ENCODE measurements at places on chromosomes 3 and 15. TPM values are rescaled to one million over a fixed set of nuclear protein-coding genes. Genes with fewer than 3 reads are reported as not detected.

RETNLB gene
- not detected for total RNA-seq

TRANK1 gene
- 16.1 TPM for total RNA-seq

MITF gene
- total RNA-seq, result 32.1 TPM

CP gene
- 30.7 TPM for total RNA-seq

RASSF1 gene
- 38.8 TPM for total RNA-seq

ESYT3 gene
- not detected for total RNA-seq

GOLGA8N gene
- total RNA-seq, result 6.0 TPM

PATL2 gene
- not detected for total RNA-seq

ARHGAP11A gene
- total RNA-seq, result 15.6 TPM

- DNase-seq, result no peak
These were observed 11.6 kb upstream of the SLC24A5 start for GRCh38 chr15:48109212-48109611.

DNA sequence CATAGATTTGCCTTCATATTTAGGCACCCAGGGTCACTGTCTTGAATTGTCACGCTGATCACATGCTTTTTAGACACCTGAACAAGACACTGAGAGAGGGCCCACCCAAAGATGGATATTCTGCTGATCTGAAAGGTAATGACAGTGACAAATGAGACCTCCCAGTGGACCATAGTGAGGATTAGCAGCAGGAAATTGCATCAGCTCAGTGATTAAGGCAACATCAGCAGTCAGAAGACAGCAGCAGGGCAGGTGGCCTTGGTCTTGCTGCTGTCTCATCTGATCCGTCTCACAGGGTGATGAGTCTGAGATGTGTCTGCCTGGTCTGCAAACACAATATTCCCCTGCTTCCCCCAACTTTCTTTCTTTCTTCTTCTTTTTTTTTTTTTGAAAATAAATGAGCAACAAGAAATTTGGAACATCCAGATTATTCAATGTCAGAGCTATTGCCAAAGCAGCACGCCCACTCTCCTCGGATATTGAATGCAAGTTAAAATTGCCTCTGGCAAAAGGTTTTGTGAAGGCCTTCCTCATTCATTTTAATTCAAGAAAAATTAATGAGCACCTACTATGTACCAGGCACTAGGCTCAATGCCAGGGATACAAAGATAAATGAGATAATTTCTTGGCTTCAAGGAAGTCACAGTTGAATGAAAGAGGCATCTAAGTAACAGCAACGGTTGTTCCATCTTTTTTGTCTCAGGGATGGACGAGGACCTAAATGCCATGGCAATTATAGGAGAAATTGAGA, 14.1 kb downstream of the OTOL1 start:
- no peak for DNase-seq

DNA sequence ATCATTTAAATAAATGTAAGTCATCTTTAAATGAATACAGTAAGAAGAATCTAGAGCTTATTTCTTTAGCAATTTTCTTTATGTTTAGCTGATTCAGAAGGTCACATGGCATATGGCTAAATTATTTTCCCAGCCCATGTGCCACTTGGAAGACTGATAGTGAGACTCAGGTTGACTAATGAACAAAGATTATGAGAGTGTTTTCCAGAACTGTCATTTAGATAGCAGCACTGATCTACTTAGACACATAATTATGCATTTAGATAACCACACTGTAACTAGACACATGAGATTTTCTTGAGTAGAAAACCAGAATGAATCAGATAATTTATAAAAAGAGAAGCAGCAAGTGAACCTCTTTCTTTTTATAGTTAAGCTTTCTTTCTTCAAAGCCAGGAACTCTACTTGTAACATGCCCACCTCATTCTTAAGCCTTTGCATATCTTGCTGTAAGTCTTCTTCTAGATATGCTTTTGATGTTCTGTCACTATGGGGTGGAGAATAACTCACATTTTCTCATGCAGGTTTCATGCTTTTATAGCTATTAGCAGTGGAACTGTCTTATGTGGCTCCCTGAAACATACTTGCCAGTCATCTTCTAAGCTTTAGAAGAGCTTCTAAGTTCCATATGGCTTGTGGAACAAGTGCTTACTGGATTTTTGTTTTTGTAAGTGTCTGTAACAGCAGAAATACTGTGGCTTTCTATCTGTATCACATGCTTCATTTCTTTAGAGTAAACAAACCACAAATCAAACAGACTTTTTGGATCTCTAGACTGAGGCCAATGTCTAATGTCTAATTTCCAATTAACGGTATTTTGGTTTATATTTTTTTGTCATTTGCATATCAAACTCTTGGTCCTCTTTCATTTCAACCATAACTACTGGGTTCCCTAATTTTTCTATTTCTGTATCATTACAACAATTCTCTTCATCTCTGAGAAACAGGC, 101.4 kb downstream of the LMLN start:
- no peak for DNase-seq

DNA sequence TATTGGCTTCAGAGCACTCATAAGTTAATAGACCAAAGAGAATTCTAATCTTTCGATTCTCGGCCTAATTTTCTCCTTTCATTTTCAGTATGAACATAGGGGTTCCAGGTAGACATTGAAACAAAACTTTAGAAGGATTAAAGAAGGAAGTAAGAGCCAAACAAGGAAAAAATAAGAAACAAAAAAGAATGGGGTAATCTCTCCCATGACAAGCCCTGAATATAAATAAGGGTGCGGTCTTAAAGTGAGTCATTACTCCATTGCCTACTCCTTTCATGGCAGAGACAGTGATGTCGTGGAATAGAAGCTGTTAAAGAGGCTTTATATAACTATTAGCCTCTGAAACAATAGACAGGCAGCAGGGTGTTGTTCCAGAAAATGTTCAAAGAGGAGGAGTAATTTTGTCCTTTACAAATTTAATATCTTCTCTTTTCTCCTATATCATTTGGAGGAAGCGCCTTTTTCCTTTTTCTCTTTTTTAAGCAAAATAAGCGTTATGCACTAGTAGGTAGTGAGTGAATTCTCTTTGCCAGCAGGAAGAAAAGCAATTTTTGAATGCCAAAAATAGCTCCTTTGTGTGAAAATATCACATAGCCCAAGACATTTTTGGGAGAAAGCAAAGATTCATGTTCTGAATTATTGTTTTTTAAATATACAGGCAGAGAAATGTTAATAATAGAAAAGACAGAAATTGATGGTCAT, 607.9 kb upstream of the KCNMB2 start:
- DNase-seq, result peak; percentile 72

GRCh38 chr3:155018621-155019330, 61.3 kb upstream of the MME start:
- DNase-seq, result no peak

- no peak for DNase-seq
These were observed 593 bp upstream of the RSL24D1 start for GRCh38 chr15:55197362-55197705.

DNA sequence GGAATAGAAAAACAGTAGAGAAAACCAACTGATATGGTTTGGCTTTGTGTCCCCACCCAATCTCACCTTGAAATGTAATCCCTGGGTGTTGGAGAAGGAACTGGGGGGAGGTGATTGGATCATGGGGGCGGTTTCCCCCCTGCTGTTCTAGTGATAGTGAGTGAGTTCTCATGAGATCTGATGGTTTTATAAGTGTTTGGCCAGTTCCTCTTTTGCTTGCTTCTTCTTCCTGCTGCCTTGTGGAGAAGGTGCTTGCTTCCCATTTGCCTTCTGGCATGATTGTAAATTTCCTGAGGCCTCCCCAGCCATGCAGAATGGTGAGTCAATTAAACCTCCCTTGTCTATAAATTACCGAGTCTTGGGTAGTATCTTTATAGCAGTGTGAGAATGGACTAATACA, 48.4 kb downstream of the EOMES start:
- no peak for DNase-seq

DNA sequence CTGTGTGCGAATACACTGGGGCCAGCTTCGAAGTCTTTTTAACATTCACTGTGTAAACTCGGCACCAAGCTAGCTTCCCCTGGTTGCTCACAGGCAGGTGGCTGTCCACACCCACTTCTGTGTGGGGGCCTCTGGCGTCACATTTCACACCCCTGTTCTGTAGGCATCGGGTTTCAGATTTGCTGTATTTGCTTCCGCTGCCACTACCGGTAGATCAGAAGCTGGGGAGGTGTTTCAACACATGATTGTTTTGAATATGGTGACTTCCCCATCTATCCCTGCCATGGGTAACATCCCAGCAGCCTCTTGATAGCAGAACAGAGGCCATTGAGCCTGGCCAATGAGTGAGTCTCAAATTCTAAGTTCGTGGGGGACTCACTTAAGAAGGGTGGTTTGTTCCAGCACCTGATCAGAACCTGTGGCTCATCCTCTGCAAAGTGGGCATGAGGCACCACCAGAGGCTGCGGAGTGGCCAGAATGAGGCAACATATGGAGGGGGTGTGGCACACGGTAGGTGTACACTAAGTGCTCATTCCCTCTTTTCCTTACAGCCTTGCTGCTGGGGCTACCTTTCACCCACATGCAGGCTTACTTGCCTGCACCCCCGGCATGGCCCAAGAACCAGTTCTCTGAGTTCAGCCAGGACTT, 61.5 kb downstream of the IQSEC1 start:
- DNase-seq, result no peak

- no peak for DNase-seq
These were observed 19.8 kb upstream of the PIGZ start for GRCh38 chr3:196988241-196989029.

DNA sequence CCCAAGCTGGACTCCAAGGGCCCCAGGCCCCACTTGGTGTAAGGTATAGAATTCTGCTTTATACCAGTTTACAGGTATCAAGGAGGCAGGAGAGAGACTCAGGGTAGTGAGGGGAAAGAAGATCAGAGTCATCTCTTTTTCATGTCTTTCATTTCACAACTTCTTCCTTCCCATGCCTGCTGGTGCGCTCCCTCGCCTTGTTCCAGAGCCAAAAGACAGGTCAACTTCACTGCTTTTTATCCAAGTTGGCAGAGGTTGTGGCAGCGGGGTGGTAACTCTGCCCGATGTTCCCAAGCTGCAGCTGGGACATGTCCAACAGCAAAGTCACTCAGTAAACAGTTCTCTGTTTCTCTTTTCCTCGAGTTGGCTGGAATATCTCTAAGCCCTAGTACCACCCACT, 86.3 kb upstream of the TCF12 start:
- no peak for DNase-seq

DNA sequence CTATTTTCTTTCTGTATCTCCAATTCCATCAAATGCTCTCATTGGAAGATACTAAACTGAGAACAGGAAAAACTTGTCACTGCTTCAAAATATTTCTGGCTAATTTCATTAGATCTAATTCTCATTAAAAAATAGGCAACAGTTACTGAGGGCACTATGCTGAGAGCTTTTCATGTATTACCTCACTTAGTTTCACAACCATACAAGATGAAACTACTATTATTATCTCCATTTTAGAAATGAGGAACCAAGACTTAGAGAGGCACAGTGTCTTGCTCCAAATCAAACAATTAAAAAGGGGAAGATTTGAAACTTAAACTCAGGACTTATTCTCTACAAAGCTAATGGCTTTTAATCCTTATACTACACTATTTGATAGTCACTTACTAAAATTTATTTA, 7.2 kb upstream of the OTOL1 start:
- DNase-seq, result no peak

- DNase-seq, result no peak
These were observed 334.0 kb upstream of the KCNMB2 start for GRCh38 chr3:178202194-178202593.

DNA sequence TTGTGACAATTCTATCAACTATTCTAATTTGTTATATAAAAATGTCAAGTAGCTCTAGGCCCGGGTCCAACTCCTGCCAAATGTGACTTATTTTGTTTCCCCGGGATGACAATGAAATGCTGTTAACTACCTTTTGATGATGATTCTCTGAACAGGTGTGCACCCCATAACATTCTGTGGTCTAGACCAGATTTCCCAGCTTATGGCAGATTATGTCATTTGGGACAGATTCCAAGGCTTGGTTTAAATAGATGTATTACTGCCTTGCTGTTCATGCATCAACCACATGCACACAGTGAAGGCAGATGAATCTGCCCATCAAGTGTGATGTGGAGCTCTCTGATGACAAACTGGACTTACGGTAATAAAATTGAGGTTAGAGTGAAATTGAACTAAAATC, 150.5 kb downstream of the MECOM start:
- no peak for DNase-seq

- DNase-seq, result peak; percentile 24
These were observed 106.2 kb downstream of the IQSEC1 start for GRCh38 chr3:12966847-12967605.

DNA sequence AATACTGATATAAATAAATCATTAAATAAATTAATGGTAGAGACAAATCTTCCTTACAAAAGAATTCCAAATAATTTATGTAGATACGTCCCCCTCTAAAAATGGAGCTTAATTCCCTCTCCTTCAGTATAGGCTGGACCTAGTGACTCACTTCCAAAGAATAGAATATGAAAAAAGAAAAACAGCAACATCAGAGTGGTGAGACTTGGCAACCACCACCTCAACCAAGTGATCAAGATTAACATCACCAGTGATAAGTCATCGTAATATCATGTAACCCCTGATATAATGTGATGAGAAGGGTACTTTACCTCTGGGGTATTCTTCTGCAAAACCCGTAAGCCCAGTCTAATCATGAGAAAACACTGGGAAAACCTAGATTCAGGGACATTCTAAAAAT, 13.4 kb downstream of the GOLGB1 start:
- DNase-seq, result no peak

DNA sequence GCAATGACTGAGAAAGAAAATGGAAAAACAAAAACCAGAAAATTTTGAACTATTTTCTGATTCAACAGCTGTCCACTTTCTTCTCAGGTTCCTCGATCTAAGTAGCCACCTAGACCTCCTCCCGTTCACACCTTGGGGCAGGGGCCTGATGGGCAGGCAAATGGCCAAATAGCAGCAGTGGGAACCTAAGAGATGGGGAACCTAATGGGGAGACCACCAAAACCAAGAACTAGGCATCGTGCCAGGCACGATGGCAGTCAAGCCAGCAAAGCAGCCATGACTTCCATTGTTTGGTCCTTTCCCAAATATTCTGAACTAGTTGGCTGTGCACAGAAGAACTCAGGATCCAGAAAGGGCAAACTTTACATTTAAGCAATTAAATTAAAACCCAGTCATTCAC, 57.1 kb downstream of the CAPN7 start:
- no peak for DNase-seq

DNA sequence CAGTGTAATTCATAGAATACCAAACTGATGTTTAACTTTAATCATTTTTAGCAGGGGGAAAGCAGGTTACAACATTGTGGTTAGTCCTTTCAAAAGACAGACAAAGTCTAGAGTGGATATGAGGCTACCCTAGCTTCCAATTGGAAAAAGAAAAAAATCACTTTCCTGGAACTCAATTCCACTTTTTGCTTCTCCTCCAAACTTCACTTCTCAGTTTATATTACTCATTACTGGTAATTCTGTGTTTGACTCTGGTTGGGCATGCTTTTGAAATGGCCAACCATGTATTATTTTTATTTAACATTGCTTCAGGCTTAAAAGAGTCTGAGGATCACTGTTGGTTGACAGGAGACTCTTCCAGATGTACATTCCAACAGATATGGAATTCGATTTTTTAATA, 84.8 kb downstream of the RAP2B start:
- DNase-seq, result no peak

Data from Caki2 (cell line).